ENCODE measurements at places on chromosomes 6 and 20.

GRCh38 chr6:34517966-34518365 is 38.2 kb downstream of the SPDEF start:
- no peak for DNase-seq

DNA sequence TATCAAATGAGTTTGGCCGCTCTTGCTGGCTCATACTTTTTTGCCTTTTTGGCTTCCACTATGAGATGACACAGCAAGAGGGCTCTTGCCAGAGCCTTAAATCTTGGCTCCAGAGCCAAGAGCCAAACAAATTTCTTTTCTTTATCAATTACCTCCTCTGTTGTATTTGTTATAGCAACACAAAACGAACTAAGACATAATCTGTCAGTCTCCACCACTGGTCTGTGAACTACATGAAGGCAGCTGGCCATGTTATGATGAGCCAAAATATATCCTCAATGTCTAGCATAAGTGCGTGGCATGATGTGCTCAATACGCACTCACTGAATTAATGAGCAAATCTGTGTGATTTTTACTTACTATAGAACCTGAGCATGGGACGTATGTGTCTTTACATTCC is 220.0 kb upstream of the ZNF217 start:
- no peak for DNase-seq

DNA sequence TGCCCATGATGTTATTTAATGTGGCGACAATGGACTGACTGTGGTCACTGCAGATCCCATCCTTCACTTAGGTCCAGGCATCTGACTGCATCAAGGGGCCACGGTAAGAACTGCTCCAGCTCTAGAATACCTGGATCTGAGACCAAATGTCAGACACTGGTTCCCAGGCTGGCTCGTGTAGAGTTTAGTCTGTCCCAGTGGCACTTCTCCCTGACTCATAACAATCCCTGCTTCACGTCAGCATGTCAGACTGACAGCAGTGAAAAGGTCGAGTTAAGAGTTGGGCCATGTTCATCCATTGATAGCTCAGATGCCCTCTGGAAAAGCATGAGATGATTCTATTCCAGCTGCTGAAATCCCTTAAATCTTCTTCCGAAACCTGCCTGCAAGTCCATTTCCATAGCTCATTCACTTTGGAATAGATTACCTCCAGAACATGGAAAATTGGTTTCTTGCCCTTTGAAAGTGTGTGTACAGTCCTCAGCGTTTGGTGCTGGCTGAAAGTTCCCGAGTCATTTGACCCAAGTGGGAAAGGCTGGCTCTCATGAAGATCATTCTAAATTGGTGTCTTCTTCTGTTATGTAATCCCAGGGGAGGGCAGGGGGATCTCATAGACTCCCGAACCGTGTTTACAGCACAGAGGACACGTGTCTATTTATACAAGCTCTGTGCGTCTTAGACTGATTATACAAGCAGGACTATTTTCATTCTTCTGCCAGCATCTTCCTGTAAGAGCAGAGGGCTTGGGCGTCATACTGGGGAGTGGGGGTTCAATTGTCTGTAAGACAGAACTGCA is 160.8 kb downstream of the ZDHHC14 start:
- no peak for DNase-seq

GRCh38 chr6:15437090-15437635 is 191.3 kb downstream of the JARID2 start:
- DNase-seq, result no peak

GRCh38 chr6:159044899-159045727 is at the start of gene TAGAP:
TAGAP (minus strand) TSS chr6:159044991; CDS start chr6:159044146, 845 bp downstream.
- no peak for DNase-seq

DNA sequence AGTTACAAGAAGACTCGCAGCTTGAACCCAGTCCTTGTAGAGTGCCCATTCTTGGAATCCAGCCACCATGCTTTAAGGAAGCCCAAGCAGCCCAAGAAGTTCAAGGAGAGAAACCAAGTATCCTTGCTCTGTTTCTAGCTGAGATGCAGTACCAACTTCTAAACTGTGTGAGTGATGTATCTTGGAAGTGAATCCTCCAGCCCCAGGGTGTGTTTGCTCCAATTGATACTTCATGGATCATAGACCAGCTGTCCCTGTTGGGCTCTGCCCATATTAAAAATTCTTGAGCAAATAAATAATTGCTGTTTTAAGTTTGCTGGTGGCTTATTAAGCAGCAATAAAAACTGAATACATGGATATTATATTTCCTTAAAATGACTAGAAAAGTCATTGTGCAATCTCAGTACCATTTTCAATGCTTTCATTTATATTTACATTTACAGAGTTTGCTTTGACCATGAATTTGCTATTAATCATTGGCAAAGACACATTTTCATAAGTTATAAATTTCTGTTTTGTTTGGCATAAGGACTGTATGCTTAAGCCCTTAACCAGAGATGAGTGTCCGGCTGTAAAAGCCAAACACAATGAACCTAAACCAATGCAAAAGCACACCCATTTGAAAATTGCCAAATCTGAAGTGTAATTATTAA is 9.2 kb downstream of the SPTLC3 start:
- DNase-seq, result no peak

- DNase-seq, result no peak
Measured at GRCh38 chr20:48489656-48490055, 338.1 kb downstream of the PREX1 start.

GRCh38 chr20:58271606-58272351 is 37.7 kb upstream of the RAB22A start:
- no peak for DNase-seq

GRCh38 chr6:113111550-113111949 is 745.6 kb upstream of the MARCKS start:
- DNase-seq, result no peak

GRCh38 chr20:23255716-23256385 is 94.7 kb upstream of the NXT1 start:
- DNase-seq, result no peak

- DNase-seq, result no peak
Measured at GRCh38 chr6:16909658-16910360, 148.5 kb upstream of the ATXN1 start.

- DNase-seq, result no peak
Measured at GRCh38 chr6:22476811-22477390, 92.5 kb upstream of the HDGFL1 start.

DNA sequence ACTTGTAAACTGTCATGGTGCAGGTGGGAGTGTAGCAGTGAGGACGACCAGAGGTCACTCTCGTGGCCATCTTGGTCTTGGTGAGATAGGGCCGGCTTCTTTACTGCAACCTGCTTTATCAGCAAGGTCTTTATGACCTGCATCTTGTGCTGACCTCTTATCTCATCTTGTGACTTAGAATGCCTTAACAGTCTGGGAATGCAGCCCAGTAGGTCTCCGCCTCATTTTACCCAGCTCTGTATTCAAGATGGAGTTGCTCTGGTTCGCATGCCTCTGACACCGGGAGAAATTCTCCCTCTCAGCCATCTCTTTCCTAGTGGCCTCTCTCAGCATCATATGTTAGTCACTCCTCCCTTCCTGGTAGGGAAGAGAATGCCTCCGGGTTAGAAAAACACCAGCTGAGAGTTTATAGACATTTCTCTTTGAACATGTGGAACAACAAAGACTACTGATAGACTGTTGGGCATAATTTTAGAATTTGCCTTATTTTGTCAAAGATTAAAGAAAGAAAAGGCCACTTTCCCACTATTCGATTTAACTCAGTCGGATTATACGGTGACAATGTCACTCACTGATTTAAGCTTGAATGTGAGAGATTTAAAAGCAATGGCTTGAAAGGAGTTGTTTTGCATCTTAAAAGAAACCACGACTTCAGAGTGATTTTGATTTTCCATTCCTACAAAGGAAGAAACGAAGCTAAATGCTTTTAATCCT is 67.9 kb upstream of the SNX9 start:
- DNase-seq, result no peak

DNA sequence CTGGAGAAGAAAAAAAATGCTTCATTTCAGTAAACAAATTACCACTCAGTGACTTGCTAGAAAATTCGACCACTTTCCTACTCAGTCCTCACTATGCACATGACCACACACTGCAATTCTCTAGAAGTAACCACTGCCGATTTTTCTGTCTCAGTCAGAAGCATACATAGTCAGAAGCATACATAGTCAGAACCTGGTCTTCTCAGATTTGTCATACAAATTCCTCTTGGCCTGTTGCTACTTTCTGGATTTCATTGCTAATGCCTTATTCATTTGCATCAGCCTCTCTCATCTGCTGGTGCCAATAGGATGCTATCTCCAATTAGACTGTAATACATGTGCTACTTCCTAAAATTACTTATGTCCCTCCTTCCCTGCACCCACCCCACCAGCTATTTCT is 10.2 kb upstream of the KIF16B start:
- no peak for DNase-seq

All from HepG2 (cell line).